ENCODE measurements at places on chromosomes 12 and 14. TPM values are rescaled to one million over a fixed set of nuclear protein-coding genes. Genes with fewer than 3 reads are reported as not detected.

- H3K27ac ChIP-seq: no peak overlapping the region
- H3K4me3 ChIP-seq: no peak overlapping the region
- no peak for DNase-seq
These were observed 390.1 kb downstream of the KCNH5 start for GRCh38 chr14:62655166-62655565.

Gene CEP128
- total RNA-seq: 12.0 TPM

DNA sequence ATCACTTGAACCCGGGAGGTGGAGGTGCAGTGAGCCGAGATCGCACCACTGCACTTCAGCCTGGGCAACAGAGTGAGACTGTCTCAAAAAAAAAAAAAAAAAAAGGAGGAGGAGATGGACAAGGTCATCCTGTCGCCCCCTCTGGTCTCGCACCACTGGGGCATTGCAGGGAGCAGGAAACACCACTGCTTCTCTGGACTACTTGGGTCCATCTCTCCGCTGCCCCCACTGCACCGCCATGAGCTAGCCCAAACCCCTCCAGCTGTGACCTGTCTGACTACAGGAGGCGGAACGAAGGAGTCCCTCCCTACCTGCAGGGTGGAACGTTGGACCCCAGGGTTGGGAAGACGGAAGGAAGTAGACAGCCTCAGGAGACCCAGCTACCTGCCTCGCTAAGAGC is 18.2 kb upstream of the FAM222A start:
- no peaks in the 10 kb centered on the region for H3K4me1 ChIP-seq
- H3K27ac ChIP-seq: no peak overlapping the region
- H3K27me3 ChIP-seq: no peaks in the 10 kb centered on the region
- DNase-seq: no peak
- H3K4me3 ChIP-seq: no peak overlapping the region

Gene SIRT4
- total RNA-seq: 1.2 TPM

GRCh38 chr14:52730709-52731111 is 744 bp downstream of the STYX start:
- peaks cover 13% of the 10 kb centered on the region for H3K4me1 ChIP-seq
- H3K36me3 ChIP-seq: peaks cover 14% of the 10 kb centered on the region
- peak; percentile 73 for DNase-seq
- H3K27ac ChIP-seq: peak overlapping the region; percentile 97
- no peaks in the 10 kb centered on the region for H3K27me3 ChIP-seq

Data from lung (tissue), 17 donors.